ENCODE measurements at places on chromosomes 3 and 15.

DNA sequence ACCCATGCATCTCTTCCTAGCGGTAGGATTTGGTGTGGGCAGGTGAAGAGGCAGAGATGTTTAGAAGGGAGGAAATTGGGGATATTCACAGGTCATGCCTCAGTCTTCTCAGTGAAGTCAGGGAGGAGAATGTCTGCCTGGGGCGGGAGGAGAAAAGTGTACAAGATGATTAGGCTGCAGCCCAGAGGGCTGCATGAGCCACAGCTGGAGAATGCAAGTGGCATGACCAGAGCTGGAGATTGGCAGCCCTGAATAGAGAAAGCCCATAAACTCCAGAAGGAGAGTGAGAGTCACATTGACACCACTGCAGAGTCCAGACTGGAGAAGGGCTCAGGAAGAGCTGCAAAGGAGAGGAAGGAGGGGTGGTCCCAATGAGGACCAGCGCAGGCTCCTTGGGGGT is 22.6 kb downstream of the PDHB start:
- no peak for DNase-seq

GRCh38 chr3:175948041-175948440 is 1088.9 kb downstream of the NAALADL2 start:
- DNase-seq = no peak

GRCh38 chr3:88075072-88075471 is 16.0 kb downstream of the ZNF654 start:
- no peak for DNase-seq

DNA sequence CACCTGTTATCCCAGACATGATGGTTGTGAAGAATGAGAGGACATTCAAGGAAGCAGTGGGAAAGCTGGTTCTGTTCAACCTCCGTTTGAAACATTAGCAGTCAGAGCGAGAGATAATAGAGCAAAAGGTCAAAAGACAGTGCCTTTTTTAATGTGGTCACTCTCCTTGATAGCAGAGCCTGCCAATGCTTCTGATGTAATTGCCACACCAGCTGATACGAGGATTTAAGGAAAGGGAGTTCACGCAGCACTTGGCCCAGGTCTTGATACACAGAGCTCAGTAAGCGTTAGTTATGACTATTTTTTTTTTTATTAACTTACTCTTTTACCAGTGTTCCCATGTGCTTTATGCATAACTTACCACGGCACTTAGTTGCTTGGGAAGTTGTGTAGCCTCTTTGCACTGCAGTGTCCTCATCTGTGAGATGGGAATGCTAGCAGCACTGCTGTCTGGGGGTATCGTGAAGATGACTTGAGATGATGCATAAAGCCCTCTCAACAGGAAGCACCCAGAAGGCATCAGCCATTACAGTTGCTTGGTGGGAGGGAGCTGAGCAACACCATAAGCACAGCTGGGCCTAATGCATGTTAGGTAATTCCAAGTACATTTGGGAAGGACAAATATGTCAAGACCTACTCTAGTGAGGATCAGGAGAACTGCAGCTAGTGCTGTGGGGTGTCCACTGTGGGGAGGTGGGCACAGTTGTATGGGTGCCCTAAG is 123.3 kb upstream of the RASGRP1 start:
- no peak for DNase-seq
